MCF 10A (cell line): ENCODE measurements at places on chromosomes 1 and 21.

- DNase-seq: peak; percentile 88
Observed at GRCh38 chr1:116878804-116879477, 30.8 kb upstream of the PTGFRN start.

DNA sequence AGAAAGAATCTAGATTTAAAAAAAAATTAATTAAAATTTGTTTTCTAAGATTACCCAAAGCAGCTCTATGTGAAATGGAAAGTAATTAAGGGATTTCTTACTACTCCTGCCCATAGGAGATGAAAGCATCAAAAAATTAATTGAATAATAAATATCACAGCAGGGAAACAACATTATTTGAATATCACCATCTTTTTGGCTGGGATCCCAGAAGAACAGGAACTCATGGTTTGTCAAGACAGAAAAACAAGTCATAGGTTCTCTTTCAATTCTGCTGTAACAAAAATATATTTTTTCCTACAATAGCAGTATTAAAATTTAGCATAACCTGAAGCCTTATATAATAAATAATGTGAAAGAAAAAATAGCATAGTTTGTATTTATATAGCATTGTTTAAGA, 1713.4 kb downstream of the NCAM2 start:
- DNase-seq: peak; percentile 27

DNA sequence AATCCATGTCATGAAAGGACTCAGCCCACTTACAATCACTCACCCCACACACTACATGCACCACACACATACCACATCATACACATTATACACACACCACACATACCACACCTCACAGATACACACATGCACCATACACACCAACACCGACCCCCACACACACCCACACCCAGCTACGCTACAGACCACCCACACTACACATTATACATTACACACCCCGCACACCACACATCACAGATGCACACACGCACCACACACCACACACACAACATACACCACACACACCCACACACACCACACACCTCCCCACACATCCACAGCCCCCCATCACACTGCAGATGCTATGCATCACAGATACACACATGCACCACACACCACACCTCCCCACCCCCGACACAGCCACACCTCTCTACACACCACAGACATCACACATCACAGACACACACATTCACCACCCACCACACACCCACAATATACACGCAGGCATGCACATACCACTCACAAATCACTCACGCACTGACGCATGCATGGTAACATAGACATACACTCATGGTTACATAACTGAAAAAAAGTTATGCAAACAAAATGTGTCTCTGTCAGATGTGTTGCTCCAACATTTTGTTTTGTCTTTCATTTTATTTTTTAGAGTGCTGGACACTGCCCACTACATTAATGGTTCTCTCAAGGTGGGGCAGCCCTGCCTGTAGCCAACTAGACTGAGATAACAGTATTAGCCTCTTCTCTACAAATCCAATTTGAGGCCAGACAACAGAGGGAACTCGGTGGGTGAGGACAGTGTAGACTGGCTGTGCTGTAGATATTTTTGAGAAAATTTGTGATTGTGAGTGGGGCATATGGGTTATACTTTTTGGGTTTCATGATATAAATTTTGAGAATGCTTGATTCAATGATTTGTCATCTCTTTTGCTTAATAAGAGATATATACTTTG, 15.2 kb upstream of the PGBD2 start:
- no peak for DNase-seq

DNA sequence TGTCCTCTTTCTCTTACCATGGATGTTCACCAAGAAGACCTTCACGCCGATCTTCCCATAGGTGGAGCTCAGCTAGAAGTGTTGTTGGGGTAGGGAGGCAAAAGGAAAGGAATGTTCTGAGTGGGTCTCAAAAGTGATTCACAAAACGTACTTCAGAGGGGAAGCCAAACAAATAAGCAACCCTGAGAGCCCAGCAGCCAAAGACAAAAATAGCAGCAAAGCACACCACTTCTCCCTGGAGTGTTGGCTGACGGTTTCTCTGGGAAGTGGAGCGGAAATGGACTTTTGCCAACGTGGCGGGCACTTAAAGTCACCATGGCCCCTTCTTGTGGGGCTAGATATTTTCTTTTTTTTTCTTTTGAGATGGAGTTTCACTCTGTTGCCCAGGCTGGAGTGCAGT, 23.1 kb downstream of the SLC26A9 start:
- no peak for DNase-seq

DNA sequence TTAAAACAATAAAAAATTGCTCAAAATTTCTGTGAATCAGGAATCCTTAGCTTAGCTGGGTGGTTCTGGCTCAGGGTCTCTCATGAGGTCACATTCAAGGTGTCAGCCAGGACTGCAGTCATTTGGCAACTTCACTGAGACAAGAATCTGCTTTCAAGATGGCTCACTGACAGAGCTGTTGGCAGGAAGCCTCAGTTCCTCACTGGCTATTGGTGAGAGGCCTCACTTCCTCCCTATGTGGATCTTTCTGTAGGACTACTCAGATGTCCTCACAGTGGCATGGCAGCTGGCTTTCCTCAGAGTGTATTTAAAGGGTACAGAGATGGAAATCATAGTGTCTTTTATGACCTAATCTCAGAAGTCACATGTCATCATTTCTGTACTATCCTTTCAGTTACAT, 785.7 kb downstream of the ADGRL2 start:
- DNase-seq: no peak

DNA sequence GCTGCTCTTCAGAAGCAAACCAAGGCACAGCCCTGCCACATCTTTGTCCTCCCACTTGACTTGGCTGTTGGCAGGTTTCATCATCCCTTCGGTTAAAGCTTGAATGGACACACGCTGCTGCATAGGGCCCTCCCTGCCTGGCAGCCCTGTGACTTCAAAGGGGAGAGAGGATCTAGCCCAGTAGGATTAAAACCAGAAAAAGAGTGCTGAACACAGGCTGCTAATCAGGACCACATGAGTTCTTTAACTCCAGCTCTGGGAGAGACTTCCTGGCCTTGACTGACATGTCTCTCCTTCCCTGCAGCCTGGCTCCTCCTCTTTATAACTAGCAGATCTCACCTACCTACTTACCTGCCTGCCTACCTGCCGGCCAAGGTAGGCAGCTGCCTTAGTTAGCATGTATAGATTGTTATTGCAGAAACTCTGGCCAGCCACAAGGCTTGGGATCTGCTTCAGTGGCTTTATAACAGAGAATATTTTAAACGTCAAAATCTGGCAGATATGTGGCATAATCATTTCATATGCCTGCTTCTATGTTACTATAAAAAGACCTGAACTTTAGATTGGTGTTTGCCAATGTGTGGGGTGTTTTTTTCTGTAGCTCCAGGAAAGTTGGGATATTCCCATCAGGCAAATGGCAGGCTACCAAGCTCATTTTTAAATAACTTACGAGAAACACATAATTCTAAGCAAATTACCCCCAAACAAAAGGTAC, 49.4 kb downstream of the ERG start:
- no peak for DNase-seq

DNA sequence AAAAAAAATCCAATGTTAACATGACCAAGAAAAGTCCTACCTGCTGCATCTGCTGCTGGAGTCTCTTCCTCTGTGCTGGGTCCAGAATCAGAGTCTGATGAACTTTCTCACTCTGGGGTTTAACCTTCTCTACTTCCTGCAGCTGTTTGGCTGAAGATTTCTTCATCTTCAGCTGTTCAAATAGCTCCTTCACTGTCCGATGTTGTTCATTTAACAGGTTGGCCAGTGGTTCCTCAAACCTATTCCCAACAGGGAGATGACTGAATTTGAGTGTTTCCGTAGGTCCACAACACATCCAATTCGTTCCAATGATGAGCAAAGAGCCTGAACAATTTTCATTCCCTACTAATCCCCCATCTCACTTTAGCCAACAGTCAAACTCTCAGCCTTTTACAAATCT, 79.4 kb downstream of the GON4L start:
- DNase-seq: no peak

DNA sequence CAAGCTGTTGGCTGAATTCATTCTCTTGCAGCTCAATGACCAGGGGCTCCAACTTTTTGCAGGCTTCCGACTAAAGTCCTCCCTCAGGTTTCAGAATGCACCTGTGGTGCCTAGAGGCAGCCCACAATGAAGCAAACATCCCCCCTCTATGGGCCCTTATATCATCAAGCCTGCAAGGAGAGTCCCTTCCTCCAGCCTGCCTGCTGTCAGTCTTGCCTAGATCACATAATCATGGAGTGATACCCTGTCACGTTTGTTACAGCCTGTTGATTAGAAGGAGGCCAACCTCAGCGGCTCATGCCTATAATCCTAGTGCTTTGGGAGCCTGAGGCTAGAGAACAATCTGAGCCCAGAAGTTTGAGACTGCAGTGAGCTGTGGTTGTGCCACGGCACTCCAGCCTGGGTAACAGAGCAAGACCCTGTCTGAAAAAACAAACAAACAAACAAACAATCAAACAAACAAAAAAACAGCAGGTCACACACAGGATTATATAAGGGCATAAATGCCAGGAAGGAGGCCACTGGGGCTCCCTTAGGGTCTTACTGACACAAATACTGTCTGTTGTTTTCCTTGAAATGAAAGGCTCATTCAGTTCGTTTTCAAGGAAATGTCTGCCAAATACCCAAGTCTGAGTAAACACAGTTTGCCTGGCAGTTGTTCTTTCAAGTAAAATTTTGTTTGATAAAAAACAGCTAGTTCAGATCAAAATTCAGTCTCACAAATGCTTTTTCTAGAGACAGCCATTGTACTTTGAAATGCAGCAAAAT, 4.7 kb upstream of the SPRR3 start:
- no peak for DNase-seq

- DNase-seq: peak; percentile 76
Observed at GRCh38 chr1:10494754-10495474, 20.2 kb downstream of the PEX14 start.

DNA sequence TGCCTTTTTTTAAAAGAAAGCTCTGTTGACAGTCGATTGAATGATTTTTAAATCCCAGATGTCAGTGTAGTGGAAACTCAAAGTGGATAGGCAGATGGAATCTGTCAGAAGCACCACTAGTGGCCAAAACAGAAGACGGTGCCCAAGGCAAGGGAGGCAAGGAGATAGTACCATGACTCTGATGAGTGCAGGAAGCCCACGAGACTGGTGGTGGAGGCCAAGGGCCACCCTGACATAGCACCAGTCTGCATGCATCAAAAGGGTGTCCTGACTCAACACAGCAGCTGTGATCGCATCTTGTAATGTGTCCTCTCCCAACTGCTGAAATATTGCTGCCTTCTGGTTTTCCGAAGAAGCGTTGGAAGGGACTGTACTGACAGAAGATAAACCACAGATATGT, 124.1 kb upstream of the PAPPA2 start:
- DNase-seq: no peak

DNA sequence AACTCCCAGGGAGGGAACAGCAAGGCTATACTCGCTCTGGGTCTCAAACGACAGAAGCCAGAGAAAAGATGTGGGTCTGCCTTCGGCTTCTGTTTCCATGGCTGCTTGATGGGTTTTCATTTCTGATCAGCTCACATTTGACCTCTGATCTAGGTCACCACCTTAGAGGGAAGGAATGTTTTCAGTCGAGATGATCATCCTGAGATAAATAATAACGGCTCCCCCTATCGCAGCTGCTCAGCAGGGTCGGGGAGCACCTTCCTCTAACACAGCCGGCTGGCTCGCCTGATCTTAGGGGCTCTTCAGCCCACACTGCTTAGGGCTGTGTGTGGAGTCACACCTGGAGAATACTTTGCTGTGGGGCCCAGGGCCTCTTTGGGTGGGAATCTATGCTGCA, 53.1 kb upstream of the ZNF648 start:
- DNase-seq: no peak

DNA sequence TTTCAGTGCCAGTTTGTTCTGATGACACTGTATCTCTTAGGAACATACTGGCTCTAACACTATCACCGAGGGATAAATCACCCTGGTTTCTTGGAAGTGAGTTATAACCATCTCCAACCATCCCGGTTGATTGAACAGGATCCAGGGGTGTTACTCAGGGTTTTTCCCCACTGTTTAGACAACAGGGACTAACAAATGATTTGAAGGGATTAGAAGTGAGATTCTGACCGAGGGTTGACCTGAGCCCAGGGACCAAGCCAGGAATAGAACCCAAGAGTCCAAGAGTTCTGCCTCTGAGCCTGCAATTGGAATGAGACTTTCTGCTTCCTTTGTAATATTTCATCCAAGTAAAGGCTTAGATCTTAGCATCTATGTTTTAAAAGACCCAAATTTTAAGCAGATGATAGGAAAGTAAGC, 154.0 kb downstream of the DHRS3 start:
- no peak for DNase-seq

DNA sequence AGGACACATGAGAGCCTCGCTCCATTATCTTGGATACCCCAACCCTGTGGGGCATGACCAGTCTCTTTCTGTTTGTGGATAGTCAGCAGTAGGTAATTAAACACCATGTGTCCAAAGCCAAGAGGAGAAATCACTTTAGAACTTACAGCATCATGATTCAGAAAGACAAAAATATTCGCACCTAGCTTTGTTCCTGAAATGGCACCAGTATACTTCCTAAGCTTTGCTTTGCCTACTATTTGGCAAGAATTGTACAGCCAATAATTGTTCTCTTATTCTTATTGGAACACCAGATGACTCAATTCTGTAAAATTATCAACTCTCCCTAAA, 24.2 kb downstream of the TNFRSF9 start:
- DNase-seq: no peak

- peak; percentile 16 for DNase-seq
Observed at GRCh38 chr1:29789221-29789909, 553.0 kb downstream of the PTPRU start.

DNA sequence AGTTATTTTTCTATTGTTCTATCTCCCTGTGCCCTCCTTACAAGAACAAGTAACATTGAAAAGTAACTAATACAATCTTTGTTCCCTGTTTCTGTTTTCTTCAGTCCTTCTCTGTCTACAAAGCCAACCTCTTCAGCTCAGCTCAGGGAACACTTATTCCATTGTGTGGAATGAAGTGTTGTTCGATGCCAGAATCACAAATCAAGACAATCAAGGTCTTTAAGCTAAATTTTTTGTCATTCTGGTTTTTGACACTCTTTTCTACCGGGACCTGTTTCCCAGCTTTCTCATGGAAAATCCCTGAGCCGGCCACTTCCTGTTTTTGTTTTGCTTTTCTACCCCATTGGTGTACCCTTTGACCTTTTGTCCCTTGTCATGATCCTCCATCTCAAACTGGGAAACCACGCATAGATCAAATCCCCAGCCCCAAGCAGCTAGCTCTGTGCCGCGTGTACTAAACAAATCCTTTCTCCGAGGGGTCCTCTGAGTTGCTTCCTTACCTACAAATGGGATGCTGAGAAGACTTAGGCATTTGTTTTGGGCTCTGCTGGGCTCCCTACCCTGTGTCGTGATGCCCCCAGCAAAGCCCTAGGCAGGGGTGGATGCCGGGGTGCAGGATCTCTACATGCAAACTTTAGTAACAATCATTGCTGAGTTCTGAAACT, 141.8 kb downstream of the TOMM20 start:
- peak; percentile 72 for DNase-seq

DNA sequence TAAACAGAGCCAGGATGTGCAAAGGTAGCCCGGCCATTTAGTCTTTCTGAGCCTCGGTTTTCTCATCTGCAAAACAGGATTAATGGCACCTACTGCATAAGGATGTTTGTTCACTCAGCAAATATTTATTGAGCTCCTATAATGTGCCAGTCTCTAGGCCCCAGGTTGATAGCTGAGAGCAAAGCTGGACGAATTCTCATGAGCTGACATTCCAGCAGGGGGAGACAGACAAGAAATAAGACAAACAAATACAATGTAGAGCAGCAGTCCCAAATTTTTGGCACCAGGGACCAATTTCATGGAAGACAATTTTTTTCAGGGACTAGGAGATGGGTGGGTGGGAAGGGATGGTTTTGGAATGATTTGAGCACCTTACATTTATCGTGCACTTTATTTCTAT, 74.3 kb upstream of the PAX7 start:
- DNase-seq: peak; percentile 49
